ENCODE measurements at places on chromosomes 16 and 17.

DNA sequence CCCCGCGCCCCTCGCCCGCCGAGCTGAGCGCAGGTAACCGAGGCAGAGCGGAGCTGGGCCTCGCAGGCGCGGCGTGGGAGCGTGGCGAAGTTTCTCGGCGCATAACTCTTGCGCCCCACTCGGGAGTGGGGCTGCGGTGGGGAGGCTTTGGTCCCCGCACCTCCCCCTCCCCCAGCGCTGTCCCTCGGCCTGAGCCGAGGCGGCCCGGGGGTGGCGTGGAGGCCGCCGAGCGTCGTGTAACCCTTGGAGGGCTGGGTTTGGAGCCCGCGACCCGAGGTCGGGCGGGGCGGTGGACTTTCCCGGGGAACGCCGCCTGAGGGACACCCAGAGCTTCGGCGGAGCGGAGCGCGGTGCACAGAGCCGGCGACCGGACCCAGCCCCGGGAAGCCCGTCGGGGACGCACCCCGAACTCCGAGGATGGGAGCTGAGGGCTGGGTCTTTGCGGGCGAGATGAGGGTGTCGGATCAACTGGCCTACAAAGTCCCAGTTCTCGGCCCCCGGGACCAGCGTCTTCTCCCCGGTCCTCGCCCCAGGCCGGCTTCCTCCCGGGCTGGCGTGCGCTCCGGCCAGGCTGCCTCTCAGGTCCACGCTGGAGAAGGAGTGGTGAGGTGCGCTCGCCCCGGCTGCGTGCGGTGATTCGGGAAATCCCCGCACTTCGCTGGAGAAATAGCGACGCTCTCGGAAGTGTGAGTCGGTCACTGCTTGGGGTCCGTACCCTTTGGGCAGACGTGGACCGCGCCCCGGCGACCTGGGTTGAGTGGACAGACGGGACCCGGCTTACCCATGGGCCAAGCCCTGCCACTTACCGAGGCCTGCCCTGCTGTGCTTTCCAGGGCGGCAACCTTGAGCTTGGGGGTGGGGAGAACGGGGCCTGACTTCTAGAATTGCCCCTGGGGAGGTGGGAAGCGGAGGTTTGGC is 168.4 kb downstream of the RAB11FIP4 start:
- no peak for DNase-seq

- no peak for DNase-seq
These were observed 380.9 kb downstream of the SOX9 start for GRCh38 chr17:72501404-72502370.

DNA sequence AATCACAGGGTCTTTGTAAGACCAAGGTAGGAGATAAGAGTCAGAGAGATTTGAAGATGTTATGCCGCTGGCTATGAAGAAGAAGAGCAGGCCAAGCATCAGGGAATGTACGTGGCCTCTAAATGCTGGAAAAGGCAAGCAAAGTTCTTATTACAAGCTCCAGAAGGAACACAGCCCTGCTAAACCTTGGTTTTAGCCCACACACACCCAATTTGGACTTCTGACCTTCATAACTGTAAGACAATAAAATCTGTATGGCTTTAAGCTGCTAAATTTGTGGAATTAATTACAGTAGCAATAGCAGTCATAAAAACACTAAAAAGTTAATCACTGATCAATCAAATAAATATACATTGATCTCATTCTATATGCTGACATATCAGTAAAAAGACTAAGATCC is 6.0 kb downstream of the TMEM170A start:
- no peak for DNase-seq

DNA sequence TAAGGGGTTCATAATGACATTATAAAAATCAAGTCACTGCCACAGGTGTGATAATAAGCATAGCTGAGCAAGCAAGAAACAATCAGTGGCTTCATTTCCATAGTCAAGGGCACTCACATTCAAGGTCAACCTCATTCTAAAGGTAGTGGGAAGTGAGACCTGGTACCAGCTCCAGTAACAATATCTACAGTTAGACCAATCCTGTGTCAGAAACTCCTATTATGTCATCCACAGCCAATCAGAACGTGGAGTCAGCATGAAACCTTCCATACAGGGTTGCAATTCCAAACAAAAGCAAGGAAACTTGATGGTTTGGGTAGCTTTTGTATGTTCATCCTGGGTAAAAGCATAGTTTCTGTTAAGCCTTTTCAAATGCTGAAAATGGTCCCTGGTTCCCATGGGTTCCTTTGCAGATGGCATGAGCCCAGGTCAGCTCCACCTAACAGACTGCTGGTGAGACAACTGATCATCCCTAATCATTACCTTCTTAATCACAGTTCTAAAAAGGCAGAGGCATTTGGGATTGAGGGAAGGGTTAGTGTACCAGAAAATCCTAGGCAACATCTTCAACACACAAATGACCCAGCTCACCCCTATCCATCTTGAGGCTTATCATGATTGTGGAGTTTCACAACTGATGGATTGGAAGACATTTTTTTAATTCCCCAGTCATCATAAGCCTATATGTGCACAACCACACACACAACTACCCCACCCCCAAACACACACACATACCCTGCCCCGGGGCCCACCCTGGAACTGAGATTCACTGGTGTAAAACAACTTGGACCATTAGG is 30.4 kb downstream of the TEX2 start:
- DNase-seq = no peak

DNA sequence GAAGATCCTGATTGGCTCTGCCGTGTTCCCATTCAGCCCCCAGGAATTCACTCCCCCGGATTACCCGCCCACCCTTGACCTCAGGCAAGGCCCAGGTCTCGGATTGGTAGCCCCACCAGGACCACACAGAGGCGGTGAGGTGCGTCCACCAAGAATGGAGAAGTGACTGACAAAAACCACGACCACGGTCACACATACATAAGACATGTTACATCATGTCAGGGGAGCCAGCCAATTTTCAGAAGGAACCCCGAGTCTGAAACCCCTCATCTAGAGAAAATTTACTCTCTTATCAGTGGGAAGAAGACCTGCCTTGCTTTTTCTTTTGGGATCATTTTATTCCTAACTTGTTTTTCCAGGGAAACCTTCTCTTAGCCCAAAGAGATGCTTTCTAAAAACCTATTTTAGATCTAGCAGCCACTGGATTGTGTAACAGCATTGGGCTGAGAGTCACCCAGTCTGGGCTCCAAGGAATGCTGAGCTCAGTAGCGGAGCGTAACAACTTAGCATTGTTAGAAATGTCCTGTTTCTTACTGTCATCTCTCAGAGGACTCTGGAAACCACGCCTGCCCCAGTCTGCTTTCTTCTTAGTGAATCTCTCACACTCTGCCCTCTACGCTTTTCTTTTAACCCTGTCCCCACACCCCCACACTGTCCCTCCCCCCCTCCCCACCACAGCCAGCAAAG is 164.1 kb downstream of the CMIP start:
- no peak for DNase-seq

DNA sequence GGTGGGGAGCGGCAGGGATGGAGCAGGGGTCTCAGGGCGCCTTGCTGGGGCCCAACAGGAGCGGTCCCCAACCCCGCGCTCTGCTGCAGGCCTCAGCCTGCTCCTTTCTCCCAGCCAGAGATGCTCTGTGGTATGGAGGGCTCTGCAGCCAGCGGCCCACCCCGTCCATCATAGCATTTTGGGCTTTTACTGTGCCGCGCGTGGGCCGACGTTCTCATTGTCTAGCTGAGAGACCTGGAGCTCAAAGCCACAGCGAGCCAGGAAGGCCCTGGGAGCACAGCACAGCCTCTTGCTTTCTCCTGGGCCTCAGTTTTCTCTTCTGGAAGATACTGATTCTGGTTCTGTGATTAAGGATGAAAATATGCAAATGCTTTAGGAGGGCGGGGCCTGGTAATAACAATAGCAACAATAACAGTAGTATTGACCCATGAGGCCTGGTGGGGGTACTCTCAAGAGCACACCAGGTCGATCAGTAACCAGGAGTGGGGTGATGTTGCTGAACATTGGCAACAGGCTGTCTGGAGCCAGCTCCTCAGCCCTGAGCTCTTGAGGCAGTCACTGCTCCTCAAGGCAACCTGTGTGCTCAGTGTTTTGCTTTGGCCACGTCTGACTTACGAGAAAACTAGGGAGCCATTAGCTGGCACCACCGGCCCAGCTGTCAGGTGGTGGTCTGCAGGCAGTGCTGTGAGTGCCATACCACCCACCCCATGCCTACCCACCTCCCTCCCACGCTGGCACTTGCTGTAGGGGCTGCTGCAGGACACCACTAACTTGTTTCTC is 1.1 kb upstream of the RASD1 start:
- DNase-seq = no peak

GRCh38 chr17:8294361-8294760 is 839 bp downstream of the SLC25A35 start:
- DNase-seq = no peak

DNA sequence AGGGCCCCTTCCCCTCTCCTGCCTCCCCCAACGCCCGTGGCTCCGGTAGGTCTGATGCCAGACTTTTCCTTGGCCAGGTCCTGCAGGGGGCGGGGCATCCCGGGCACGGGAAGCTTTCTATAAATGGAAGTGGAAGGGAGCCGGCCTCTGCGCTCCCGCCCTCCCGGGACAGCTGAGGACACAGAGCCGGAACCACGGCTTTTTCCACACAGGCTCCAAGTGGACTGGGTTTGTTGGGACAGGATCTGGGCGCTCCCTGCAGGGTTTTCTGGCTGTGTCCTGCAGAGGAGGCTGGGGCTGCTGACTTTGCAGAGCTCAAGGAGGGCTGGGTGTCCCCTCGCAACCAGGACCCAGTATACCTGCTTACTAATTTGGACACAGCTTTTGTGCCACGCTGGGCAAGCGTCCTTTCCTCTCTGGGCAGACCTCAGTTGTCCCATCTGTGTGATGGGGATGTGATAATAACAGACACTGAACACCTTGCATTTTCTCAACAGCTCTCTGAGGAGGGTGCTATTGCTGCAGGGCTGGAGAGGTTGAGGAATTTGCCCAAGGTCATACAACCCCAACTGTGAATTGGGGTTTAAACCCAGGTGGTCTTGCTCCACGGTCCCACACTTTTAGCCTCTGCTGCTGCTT is 1.8 kb downstream of the TNS4 start:
- no peak for DNase-seq

- DNase-seq = no peak
These were observed 69.9 kb downstream of the AKAP1 start for GRCh38 chr17:57154921-57155320.

DNA sequence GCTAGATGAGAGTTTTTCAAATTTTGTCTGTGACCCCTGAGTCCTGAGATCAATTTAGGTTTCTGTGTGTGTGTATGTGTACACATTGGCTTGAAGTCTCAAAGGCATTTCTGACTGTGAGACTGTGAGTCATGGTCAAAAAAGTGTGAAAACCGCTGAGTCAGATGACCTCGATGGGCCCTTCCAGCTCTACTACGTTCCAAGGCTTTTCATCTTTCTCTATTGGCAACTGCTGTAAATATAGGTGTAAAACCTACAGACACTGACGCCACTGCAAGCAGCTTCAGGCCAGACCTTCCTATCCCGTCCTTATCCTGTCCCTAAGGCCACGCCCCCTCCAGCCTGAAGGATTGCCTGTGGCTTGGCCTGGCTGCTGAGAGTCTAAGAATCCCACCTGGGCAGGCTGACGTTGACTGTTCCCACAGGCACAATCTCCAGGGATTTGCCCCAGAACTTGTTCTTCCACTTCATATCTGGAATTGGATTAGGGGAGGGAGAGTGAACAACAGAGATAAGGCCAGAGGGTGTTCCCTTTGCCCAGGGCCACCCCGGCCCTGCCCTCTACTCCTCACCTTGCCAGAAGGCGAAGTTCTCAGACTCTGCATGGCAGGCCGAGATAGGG is 11.3 kb downstream of the OSBPL7 start:
- DNase-seq = peak; percentile 93

- DNase-seq = no peak
These were observed 14.7 kb upstream of the TMEM220 start for GRCh38 chr17:10744501-10745000.

DNA sequence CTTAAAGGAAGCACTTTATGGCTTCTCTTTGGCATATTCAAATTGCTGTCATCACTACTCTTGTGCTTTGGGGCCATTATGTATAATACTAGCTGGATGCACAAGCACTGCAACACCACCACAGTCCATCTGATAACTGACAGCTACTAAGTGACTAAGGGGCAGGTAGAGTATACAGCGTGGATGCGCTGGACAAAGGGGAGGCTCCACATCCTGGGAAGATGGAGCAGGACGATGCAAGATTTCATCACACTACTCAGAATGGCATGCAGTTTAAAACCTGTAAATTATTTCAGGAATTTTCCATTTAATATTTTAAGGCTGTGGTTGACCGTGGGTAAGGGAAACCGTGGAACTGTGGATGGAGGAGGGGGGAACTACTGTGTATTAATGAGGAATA is 25.0 kb downstream of the MPRIP start:
- DNase-seq = no peak

GRCh38 chr16:88550246-88550661 is 19.9 kb upstream of the ZC3H18 start:
- DNase-seq = no peak

Data from 8988T (cell line).